Activated CD4-positive, alpha-beta T cell treated with anti-CD3 and anti-CD28 coated beads for 24 hours (primary cell): ENCODE measurements at places on chromosomes 3 and 15.

GRCh38 chr3:14162178-14162577, 16.2 kb downstream of the XPC start:
- no peak for DNase-seq

DNA sequence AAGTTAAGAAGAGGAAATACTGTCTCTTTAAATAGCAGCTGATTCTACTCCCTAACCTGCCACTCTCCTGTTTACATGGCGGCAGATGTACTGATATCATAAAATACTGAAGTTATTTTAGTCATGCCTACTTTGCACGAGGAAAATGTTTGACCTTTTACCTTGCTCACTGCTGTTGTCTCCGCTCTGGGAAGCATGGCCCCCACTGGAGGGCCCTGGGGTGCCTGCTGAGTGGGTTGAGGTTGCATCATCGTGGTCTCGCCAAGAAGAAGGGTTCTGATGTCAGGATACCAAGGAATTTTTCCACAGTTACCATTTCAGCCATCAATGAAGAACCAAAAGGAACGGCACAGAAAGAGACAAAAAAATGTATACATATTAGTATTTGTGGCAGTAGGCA, 16.7 kb downstream of the MEIS2 start:
- DNase-seq: no peak

- no peak for DNase-seq
Measured at GRCh38 chr3:121976727-121977126, 45.3 kb downstream of the ILDR1 start.

- DNase-seq: no peak
Measured at GRCh38 chr3:185797993-185798830, 26.6 kb downstream of the IGF2BP2 start.

DNA sequence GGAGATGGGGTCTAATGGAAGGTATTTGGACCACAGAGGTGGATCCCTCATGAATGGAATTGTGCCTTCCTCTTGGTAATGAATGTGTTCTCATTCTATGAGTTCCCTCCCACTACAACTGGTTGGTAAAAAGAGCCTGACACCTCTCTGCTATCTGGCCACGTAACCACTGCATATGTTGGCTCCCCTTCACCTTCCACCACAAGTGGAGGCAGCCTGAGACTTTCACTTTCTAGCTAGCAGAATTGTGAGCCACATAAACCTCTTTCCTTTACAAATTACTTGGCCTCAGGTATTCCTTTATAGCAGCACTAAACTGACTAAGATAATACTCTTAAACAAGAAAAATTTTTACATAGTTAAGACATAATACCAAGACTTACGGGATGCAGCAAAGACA, 155.3 kb downstream of the NR1I2 start:
- peak; percentile 10 for DNase-seq

DNA sequence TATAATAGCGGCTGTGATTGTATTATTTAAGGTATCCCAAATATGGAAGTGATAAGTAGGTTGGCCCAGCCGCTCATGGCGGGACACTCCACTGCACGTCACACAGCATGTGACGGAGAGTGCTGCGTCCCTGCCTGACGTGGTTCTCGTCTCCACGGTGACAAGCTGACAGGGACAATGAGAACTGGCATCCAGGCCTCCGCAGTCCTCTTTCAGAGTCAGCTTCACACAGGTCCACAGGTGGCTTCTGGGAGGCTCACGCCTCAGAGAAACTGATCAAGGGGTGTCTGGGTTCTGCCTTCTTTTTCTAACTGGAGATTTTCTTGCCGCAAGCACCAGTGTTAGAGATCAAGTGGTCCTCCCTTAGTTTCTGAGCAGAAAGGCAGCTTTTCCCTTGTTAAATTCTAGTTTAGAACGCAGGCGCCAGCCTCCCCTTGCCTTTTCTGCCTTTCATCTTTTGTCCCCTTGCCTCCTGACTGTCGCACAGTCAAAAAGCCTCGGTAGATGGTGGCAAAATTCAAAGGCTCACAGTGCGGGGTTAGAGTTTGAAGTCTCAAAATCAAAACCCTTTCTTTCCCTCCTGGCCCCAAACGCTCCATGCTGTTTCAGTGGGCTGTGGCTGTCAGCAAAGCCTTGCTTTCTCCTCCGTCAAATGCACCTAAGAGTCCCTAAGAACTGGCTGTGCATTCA, 120.9 kb downstream of the ATP10A start:
- DNase-seq: no peak

DNA sequence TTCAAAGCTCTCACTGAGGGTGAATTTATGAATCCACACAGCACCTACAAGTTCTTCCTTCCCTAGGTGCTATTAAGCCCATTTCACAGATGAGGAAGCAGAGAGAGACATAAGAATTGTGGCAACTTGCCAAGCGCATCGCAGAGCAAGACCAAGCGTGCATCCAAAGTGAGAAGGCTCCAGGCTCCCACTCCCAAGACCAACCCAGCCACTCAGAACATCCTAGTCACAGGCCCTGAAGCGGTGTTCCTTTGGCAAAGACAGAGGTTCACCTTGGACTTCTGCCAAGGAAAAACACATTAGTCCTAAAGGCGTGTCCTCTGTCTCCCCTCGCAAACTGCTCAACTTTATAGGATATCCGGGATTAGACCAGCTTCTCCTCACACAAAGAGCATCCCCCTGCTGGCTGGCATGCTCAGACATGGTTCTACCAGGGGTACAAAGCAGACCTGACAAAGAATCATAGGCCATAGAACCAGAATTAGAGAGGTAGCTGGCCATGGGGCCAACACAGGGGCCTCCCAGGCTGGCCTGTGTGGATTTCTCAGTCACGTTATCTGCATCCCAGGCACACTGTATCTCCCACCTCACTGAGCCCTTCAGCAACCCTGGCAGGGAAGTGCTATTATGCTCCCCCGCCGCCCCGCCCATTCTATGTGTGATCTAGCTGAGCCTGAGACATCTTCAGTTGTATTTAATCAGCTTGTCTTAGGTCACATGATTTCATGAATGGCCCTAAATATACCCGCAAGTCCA, 160.2 kb downstream of the FOXP1 start:
- DNase-seq: no peak

GRCh38 chr3:88311826-88312225, 162.1 kb downstream of the C3orf38 start:
- DNase-seq: no peak

- no peak for DNase-seq
Measured at GRCh38 chr3:10653241-10653640, 147.9 kb upstream of the ATP2B2 start.

- no peak for DNase-seq
Measured at GRCh38 chr15:99232740-99233139, 16.6 kb downstream of the TTC23 start.

- DNase-seq: no peak
Measured at GRCh38 chr15:83288381-83288801, 3.9 kb upstream of the BNC1 start.

DNA sequence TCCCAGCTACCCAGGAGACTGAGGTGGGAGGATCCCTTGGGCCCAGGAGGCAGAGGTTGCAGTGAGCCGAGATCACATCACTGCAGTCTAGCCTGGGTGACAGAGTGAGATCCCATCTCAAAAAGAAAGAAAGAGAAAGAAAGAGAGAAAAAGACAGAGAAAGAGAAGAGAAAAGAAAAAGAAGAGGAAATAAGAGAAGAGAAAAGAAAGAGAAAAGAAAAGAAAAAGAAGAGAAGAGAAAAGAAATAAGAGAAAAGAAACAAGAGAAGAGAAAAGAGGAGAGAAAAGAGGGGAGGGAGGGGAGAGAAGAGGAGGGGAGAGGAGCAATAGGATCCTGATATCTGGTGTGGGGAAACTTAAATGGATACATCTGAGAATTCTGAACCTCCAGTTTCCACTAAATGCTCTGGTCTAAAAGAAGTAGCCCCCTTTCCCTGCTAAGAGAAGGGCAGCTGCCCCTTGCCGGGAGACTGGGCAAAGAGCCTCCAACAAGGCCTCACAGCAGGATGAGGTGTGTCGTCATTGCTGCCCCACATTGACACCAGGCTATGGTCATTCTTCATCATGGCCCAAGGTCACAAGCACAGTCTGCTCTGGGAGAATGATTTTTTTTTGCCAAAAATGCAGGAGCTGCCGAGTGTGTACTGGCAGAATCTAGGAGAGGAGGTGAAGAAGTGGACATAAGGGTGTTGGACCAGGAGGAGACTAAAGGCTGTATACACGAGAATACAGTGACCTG, 21.1 kb upstream of the COMMD4 start:
- DNase-seq: no peak

DNA sequence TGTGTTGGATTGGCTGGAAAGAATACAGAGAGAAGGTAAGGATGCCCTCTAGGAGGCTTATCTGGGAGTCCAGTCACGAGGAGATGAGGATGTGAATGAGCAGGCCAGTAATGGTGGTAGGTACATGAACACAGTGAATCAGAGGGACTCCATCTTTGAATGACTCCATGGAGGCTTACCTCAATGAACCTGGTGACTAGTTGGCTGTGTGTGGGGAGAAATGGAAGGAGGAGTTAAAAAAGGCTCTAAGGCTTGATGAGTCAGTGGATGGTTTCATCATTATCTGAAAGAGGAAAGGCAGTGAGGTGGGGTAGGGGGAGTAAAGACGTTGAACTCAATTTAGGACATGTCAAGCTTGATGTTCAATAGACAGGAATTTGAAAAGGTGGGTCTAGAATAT, 61.1 kb downstream of the KCNAB1 start:
- DNase-seq: no peak

GRCh38 chr3:127790882-127791183, 31.5 kb downstream of the MGLL start:
- no peak for DNase-seq

GRCh38 chr3:23834082-23834870, 28.5 kb downstream of the UBE2E1 start:
- DNase-seq: no peak

DNA sequence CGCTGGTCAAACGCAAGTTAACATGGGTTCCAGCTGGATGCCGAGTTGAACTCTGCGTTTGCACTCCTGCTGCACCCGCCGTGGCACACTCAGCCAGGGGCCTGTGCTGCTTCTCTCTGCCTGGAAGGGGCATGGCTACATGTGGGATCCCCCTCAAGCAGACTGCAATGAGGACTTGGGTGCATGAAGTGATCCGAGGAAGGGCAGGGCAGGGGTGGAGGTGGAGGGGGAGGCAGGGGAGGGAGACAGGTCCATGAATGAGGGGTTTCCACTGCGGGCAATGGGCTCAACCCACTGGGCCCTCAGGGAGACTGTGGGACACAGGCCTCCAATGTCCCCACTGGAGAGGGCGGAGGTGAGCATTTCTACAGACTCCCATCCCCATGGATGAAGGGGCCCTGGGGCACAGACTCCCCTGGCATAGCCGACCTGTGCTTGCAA, 141.6 kb upstream of the MEF2A start:
- DNase-seq: no peak

GRCh38 chr3:98558100-98558827, 26.5 kb downstream of the GPR15 start:
- no peak for DNase-seq

DNA sequence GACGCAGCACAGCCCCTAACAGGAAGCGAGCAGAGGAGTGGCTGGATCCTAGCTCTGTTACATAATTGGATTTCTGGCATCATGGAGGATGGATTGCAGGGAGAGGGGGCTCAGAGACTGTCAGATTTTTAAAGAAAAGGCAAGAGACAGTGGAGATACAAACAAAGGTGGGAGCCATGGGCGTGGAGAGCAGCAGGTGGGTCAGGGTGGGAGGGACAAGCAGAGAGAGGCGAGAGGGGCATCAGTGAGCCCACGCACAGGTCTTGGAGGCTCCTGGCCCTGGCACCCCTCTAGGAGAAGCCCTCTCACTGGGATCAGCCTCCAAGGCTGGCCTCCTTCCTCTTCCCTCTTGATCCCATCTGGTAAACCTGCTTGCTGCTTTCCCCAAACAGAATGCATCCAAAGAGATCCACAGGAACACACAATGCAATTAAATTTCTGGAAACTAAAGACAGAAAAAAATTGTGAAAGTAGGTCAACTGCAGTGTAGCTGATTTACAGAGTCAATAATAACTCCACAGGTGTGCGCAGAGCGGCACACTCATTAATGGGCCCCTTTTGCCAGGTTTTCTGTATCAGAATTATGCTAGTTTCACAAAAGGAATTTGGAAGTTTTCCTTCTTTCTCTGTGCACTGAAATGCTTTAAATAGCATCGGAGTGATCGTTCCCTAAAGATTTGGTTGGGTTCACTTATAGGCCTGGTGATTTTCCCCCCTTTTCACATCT, 66.1 kb downstream of the LSM3 start:
- DNase-seq: no peak
